ENCODE measurements at places on chromosomes 16 and 17.
A peak's percentile ranks its signal among the peaks of the same experiment; 100 is the strongest.

DNA sequence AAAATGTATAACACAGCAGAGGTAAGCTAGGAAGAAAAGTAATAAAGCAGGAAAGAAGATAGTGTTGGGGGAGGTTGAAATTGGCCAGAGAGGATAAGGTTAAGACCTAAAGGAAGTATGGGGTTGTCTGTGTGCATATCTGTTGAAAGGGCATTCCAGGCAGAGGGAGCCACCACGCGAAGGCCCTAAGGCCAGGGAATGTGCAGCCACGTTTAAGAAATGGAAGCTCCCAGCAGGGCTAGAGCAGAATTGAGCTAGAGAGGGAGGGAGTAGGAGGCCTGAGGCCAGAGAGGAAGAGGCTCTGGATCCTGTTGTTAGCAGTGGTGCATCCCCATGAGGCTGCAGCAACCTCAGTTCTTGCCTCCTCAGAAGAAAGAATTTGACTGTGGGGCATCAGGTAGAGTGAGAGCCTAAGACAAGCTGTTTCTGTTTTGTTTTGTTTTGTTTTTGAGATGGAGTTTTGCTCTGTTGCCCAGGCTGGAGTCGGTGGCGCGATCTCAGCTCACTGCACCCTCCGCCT, 59.0 kb upstream of the CACNG5 start:
- no peak for DNase-seq

GRCh38 chr17:17722081-17722905, 41.0 kb downstream of the RAI1 start:
- DNase-seq: no peak

- no peak for DNase-seq
These were observed 19.1 kb upstream of the LCMT1 start for GRCh38 chr16:25092441-25092840.

DNA sequence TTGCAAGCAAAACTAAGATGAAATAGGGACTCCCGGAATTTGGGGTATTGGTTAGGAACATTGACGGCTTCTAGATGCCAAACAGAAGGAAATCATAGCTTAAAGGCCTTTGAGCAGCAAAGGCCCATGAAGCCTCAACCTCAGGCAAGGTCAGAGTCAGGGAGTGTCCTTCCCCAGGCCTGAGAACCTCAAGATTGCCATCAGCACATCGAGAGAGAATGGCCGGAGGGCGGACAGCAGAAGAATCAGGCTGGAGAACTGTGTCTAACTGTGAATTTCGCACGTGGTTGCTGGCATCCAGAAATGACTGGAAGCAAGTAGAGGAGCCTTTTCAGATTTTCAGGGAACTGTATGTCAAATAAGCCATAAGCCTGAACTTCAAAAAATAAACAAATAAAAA, 24.8 kb upstream of the ANKRD40CL start:
- DNase-seq: no peak

DNA sequence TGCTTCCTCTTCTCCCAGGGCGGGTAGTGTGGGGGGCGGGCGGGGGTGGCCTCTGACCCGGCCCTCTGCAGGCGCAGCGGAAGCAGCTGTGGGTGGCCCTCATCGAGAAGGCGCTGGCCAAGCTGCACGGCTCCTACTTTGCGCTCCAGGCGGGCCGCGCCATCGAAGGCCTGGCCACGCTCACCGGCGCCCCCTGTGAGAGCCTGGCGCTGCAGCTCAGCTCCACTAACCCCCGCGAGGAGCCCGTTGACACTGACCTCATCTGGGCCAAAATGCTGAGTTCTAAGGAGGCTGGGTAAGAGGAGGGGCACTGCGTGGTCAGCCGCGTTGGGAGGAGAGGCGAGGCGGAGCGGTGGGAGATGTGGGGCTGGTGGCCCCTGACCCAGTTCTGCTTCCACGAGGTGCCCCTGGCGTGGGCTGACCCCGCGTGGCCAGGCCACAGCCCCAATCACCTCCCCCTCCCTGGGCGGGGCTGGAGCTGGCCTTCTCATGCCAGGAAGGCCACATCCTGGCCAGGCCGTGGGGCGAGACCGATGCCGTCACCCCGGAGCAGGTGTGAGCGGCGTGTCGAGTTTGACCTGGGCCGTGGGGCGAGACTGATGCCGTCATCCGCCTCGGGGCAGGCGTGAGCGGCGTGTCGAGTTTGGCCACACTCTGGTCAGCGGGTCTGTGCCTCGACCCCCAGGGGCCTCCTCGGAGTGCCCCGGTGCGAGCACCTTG, 10.5 kb upstream of the PRR35 start:
- DNase-seq: no peak

GRCh38 chr17:33120103-33120502, 128.5 kb downstream of the SPACA3 start:
- DNase-seq: no peak

DNA sequence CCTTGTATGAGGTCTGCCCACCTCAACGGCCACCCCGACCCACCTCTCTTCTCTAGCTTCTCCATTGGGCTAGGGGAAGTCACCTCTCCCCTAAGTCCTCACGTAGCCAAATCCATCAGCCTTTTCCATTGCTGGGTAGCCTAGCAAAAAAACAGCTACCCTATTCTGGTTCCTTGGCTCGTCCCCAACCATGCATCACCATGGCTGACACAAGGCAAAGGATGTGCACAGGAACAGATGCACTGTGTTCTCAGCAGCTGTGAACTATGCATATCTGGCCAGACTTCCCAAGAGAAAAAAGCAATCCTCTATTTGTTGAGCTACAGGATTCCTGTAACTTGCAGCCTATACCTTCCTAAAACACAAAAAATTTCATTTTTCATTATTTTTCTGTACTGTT, 22.0 kb upstream of the FLCN start:
- DNase-seq: no peak

GRCh38 chr17:64369007-64369893, 21.4 kb downstream of the PECAM1 start:
- DNase-seq: no peak

GRCh38 chr16:89423681-89424260, 66.6 kb downstream of the ANKRD11 start:
- no peak for DNase-seq

- DNase-seq: peak; percentile 92
These were observed 43.9 kb downstream of the CHD9 start for GRCh38 chr16:53098526-53099317.

DNA sequence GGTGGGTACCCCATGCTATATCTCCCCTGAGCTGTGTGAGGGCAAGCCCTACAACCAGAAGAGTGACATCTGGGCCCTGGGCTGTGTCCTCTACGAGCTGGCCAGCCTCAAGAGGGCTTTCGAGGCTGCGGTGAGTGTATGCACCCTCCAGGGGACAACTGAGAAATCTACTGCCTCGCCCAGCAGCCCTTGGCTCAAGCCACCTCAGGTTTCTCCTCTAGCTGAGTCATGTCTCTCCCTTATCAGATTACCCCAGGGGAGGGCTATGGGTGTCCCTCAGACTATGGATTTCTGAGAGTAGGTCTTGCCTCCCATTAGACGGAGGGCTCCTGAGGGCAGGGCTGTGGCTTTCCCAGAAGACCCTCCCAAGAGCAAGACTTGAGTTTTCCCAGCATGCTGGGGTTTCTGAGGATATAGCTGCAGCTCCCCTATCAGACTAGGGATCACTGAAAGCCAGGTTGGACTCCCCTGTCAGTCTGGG, 6.7 kb downstream of the NEK8 start:
- no peak for DNase-seq

GRCh38 chr17:9878786-9879525, 26.1 kb downstream of the RCVRN start:
- DNase-seq: no peak

DNA sequence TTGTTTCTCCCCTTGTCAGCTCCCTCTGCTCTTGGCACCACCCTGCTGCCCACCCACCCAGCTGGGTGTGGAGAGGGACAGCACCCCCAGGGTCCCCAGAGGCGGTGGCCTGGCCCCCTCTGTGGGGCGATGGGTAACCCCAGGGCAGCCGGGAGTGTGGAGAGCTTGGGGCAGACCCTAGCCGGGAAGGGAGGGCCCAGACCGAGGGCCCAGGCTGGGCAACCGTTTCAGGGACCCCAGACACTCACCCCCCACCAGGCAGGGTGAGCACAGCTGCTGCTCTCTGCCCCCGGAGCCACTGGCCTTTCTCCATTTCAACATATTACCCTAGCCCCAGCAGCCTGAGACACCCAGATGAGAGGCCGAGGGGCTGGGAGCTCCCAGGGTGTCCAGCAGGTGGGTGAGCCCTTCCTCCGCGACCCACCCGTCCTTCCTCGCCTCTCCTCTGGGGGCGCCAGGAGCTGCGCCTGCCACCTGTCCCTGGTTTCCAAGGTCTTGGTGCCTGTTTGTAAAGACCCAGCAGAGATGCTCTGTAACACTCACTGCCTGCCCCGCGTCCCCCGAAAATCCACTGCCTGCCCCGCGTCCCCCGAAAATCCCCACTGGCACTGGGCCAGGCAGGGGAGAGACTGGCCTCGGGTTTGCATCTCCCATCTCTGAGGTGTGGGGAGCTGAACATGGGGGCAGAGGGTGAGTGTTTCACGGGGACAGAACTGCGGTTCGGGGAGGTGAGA, 45.4 kb downstream of the BAHCC1 start:
- DNase-seq: no peak

GRCh38 chr16:2535625-2536013, 2.2 kb upstream of the PDPK1 start:
- no peak for DNase-seq

GRCh38 chr17:77266891-77267341, 126.1 kb downstream of the SEC14L1 start:
- no peak for DNase-seq

DNA sequence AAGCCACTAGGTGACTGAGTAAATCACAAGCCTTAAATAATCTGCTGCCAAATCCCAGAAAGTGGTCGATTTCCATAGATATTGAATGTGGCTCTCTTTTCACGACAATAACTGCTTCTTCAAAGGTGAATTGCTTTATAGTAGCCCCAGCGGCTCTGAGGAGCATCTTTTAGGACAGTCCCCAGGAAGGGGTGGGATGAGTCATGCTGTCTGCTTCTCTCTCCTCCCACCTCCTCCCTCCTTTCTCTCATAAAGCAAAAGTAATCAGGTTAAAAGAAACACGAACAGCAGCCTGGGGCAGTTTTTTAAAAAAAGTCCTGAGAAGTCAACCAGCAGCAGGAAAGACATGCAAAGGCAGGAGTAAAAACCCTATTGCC, 1.8 kb downstream of the KIAA0513 start:
- peak; percentile 53 for DNase-seq

DNA sequence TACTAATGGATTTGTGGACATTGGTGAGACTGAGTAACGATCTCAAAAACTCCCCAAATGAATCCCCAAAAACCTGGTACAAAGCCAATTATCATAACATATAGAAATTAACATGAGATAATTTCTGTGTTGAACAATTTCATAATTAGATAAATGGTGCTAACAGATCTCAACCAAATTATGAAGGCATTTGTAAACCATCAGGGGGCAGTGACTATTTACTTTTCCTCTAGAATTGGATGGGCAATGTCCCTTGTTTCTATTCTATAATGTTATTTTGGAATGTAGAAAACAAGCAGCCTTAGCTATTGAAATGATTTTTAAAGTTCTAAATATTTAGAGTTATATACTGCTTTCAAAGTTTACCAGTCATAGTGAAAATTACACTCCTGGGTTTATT, 57.8 kb downstream of the MYH10 start:
- no peak for DNase-seq

DNA sequence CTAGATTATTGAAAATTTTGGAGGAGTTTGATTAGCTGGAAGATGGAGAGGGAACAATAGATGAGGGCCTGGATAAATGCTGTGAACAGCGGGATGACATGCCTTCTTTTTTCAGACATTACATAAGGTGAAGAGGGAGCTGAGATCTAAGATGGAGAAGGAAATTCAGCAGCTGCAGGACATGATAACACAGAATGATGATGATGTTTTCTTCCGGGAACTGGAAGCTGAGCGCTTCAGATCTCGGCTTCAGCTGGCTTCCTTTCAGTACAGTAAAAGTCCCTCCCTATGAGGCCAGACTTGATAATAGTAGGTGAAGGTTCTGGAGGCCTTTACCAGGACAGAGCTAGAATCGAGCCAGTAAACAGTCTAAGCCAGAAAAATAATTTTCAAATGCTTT, 30.7 kb downstream of the CEP95 start:
- DNase-seq: no peak

DNA sequence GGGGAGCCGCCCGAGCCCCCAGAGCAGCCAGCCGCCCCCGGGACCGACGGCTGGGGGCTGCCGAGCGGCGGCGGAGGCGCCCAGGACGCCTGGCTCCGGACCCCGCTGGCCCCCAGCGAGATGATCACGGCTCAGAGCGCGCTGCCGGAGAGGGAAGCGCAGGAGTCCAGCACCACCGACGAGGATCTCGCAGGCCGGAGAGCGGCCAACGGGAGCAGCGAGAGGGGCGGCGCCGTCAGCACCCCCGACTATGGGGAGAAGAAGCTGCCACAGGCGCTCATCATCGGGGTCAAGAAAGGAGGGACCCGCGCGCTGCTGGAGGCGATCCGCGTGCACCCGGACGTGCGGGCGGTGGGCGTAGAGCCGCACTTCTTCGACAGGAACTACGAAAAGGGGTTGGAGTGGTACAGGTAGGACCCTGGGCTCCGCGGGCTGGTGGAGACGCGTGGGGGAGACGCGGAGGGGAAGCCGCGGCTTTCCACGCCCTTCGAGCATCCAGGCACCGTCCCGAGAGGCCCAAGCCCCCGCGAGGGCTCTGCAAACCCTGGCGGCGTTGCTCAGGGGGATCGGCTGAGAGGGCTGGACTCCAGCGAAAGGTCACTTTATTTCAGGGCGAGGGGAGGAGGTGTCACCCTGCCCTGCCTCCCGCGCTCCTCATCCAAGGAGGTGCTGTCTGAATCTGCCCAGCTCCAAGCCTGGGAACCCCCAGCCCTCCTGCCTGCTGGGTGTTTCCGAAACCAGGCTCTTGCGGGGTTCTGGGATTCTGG, 1.2 kb downstream of the HS3ST4 start:
- no peak for DNase-seq

DNA sequence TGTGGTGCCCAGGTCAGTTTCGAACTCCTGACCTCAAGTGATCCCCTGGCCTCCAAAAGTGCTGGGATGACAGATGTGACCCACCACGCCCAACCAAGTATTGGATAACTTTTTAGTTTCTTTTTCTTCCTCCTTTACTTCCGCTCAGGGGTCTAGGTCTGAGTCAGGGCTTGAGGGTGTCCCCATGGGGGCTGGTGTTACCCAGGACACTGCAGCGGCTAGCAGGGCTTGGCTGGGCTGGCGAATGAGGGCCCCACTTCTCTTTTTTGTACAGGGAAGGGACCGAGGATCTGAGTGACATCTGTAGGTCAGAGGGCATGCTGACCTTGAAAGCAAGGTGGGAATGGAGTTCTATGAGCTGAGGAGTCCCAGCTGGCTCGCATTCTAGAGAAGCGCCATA, 24.9 kb downstream of the RAB11FIP3 start:
- no peak for DNase-seq

DNA sequence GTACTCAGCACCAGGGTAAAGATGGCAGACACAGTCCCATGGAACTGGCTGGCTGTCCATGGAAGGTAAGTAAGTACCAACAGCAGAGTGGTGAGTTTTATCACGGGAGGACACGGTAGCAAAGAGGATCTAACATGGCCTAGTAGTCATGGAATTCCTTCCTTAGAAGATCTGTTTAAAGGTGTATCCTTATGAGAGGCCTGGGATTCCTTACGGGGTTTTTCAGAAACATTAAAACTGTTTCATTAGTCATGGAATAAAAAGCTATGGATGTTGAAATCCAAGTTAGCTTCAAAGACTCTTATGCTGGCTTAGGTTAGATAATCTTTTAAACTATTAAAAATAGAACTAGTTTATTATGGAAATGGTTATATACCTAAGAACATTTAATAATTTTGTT, 7.4 kb downstream of the FTO start:
- no peak for DNase-seq
